Epithelial cell of prostate (primary cell): ENCODE measurements at places on chromosomes 1 and 21.

DNA sequence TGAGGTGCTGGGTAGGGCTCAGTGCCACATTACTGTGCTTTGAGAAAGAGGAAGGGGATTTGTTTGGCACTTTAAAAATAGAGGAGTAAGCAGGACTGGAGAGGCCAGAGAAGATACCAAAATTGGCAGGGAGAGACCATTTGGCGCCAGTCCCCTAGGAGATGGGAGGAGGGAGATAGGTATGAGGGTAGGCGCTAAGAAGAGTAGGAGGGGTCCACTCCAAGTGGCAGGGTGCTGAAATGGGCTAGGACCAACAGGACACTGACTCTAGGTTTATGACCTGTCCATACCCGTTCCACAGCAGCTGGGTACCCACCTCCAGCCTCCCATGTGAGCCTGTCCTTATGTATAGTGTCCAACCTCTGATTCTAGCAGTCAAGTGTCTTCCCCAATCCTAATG, 1.0 kb upstream of the CRTC2 start:
- no peak for DNase-seq

DNA sequence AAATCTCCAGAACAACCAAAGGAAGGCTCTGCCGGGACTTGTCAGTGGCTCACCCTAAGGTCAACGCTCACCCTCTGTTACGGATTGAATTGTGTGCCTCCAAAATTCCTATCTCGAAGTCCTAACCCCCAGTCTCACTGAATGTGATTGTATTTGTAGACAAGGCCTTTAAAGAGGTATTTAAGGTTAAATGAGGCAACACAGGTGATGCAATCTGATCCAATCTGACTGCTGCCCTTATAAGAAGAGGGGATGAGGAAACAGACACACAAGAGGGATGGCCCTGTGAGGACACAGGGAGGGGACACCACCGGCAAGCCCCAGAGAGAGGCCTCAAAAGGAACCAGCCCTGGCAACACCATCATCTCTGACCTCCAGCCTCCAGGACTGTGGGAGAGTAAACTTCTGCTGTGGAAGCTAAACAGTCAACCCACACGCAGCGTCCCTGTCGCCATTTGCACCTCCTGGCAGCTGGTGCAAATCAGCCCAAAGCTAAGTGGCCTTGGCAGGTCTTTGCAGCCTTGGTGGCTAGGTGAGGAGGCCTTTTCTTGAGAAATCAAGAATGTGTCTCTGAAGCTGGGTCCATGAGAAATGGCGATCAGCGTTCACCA, 24.2 kb downstream of the UBASH3A start:
- DNase-seq = no peak

DNA sequence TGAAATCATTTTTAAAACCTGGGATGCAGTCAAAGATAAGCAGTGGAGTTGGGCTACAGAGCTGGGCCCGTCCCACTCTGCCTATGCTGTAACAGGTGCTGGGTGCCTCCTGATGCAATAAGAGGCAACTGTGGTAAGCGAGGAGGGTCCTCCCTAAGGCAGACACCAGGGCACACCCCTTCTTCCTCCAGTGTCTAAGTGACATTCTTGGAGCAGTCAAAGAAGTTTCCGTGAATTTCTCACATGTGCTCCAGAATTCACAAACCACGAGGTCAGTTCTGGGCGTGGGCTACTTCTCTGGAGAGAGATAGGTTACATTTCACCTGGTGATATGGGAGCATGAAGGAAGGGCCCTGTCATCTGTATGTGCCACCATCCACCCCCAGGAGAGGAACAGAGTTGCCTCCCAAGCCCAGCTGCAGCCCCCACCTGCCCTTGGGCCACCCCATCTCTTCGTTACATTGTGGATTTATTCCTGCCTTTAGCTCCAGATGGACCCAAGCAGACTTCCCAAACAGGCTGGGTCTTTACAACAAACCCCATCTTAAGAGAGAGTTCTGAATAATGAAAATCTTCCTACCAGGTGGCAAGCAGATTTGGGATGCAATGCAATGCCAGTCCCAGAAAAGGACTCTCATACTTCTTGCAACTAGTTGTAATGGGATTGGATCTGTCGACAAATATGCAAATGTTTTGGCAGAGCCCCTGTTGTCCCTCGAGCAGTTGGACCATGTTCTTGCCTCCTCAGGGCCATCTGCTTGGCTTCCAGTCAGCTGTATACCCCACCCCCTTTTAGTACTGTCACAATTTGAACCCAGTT, 82.5 kb upstream of the CNTN2 start:
- DNase-seq = no peak

DNA sequence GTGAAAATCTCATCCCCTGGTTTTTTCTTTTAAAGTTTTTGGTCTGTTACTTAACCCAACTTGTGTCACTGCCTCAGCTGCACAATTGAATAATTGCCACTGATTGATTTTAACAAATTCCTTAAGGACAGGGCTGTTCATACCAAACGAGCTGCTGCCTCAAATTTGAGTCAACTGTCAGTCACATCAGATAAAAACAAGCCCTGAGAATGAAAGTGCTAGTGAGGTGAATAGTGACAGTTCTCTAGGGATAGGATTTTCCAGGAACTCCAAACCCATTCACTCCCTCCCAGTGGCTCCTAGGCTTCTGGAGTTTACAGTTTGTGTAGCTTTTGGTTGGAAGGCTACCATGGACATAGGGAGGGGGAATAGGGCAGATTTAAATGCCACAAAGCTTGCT, 79.4 kb downstream of the SAMSN1 start:
- no peak for DNase-seq

DNA sequence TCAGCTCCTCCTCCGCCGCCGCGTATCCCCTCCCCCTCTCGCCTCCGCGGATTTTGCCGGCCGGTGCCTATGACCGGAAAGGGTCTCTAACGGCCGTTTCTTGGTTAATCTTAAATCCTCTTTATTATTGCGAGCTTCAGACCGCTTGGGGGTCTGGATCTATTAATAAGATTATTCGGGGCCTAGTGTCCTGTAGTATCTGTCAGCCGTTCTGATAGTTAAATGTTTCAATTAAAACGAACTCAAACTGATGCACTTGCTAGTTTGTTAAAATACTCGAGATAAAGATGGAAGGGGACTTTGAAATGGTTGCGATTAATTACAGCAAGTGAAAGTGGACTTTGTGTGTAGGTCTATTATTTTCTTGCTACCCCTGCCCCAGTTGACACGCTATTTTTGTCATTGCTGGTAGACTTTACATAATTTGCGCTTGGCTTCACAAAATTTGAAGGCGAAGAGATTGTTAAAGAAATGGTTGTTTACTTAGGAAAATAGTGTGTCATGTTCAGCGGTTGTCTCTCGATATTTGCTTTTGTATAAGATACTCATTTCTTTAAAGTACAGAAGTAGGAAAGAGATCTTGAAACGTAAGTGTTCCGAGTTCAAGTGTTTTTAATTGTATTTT, 779 bp downstream of the SON start:
- DNase-seq = no peak

DNA sequence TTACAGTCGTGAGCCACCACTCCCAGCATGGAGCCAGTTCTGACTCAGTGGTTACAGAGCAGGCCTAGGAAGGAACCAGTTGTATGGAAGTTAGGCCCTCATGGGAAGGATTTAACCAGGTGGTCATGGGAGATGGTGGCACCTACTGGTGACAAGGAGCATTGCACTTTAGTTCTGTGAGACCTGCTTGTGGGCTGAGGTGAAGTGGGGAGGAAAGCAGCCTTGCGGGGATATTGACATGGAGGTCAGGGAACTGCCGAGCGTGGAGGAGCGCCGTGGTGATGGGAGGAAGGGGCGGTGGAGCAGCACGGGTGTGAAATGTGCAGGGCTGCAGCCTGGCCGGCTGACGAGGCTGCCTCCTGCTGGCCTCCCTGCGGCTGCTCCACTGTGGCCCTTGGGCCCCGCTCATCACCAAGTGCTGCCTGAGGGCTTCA, 100.4 kb downstream of the GALNT2 start:
- peak; percentile 31 for DNase-seq

- no peak for DNase-seq
Observed at GRCh38 chr21:38712071-38712470, 93.7 kb upstream of the ETS2 start.

DNA sequence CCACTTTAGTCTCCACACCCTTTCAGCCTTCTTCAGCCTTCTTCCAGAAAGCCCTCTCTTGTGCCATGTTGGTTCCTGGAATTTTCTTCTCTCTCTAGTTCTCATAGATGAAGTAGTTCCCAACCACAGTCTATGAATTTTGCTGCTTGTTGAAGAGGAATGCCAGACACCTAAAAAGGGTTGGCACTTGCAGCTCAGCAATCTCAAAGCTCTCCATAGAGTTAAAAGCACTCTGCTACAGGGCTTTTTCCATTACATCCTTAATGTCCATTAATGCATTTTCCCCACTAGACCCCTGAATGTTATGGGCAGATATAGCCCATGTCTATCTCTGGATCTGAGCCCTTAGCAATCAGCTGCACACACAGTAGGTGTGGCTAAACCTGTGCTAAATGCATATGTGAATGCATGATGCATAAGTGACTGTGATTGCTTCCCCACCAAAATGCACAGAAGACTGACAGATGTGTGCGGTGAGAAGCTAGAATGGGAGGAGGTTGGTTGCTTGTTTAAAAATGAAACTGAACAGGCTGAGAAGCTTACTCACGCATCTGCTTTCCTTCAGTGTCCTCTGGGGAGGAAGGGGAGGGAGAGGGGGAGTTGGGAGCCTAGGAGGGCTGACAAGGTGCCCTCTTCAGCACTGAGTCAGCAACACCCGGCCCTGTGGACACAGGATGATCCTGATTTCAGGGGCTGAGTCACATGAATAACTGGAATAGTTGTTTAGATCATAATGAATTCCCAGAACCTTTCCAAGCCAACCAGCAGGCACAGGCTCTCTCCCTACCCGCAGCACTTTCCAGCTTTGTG, 146.1 kb upstream of the FGGY start:
- DNase-seq = peak; percentile 73

DNA sequence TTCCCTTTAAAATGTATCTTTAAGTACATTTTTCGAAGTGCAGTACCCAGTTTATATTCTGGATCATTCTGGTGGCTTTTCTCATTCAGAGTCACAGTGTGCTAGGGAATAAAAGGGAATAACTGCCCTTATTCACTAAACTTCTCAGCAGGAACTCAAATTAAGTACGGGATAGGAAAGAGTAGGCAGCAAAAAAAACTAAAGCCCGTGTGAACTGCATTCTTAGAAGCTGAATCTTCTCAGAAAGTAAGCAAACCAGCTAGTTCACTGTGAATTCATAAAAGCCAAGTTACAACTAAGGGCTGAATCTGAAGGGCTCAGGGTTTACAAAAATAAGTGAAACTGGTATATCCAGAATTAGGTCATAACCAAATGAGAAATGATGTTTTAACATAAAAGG, 22.0 kb downstream of the PRPF38A start:
- DNase-seq = no peak

- no peak for DNase-seq
Observed at GRCh38 chr1:5821540-5822176, 170.6 kb downstream of the NPHP4 start.

- no peak for DNase-seq
Observed at GRCh38 chr1:43074244-43074643, 97.8 kb downstream of the EBNA1BP2 start.

GRCh38 chr1:52707927-52708655, 9.9 kb upstream of the COA7 start:
- no peak for DNase-seq

DNA sequence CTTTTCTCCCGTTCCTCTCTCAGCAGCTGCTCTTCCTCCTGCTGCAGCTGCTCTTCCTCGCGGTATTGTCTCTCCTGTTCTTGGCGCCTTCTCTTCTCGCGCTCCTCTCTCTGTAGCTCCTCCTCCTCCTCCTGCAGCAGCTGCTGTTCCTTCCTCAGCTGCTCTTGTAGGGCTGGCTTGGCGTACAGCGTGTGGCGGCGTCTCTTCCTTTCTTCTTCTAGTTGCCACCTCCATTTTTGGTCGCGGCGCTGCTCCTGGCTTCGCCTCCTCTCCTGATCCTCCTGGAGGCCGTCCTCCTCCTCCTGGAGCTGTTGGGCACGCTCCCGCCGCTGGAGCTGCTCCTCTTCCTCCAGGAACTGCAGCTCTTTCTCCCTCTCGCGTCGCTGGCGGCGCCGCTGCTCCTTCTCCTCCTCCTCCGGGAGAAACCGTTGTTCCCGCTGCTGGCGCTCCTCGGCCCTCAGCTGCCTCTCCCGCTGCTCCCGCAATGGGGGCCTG, 4.8 kb downstream of the TCHH start:
- no peak for DNase-seq

- DNase-seq = no peak
Observed at GRCh38 chr1:54103414-54103813, 49.4 kb downstream of the CDCP2 start.

DNA sequence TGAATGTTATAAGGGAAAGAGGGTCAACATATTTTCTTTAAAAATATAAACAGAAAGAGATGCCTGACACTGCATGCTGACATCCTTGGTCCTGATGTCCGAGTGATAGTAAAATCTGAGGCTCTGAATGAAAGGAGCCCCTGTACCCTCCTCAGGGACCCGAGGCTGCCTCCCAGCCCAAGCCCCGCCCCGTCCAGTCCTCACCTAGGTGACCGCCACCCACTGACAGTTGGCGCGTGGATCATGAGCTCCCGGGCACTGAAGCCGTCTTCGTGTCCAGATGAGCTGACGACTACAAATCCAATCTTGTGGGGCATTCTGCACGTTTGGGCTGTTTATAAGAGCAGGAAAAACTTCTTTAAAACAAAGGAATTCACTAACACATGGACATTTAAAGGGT, 4.9 kb downstream of the CEP104 start:
- no peak for DNase-seq

DNA sequence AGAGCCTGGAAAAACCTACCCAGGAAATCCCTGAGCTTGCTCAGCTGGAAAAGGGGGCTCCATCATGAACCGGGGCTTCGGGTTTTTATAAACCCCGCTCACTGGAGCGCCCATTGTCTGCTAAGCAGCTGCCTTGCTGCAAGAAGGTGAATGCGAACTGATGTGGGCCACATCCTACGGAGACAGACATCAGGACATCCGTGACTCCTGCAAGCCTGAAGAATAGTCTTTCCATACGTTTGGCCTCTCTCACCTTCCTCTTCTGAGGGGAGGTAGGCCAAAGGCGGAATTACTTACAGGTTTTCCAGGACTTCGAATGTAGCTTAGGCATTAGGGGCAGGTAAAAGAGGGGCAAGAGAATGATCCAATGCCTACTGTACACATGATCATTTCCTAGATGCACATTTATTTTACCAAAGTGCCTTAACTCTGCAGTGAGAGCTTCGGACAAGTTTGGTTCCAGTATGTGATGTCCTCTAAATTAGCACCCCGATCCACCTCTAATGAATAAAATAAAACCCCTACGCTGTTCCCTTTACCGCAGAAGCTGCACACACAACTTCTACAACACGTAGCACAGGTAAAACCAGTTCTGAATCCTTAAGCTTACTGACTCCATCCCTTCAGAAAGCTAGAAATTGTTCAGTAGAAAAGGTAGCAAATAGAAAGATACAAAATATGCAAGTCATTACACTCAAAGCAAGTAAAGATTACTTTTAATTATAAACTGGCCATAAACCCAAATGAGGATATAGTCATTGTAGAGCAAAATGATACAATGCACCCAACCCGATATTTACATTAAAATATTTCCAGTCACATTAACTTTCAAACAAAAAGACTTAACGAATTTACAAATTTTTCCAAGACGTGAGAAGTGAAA, 866 bp upstream of the SORT1 start:
- peak; percentile 27 for DNase-seq

GRCh38 chr1:22983944-22984343, 11.3 kb upstream of the LACTBL1 start:
- DNase-seq = no peak
